ENCODE measurements at places on chromosomes 11 and 22.
A peak's percentile ranks its signal among the peaks of the same experiment; 100 is the strongest.

DNA sequence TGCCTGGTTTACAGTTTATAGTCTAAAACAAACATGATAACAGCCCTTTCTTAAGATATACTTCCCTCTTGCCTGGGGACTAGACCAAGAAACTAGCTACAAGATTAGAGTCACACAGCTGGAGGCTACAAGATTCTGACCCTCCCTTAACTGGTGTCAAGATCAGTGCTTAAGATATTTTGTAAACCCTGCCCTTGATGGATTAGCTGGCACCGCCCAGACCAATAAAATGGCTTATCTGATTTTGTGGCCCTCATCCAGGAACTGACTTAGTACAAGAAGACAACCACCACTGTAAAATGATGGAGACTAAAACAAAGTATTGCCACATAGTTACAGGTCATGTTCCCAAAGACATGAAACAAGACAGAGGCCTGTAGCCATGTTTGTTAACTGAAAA is 53.4 kb downstream of the FAM181B start:
- no peak for DNase-seq

GRCh38 chr11:128664317-128664716 is 29.6 kb upstream of the FLI1 start:
- no peak for DNase-seq

GRCh38 chr11:61028135-61028729 is 56.8 kb downstream of the CD6 start:
- no peak for DNase-seq

DNA sequence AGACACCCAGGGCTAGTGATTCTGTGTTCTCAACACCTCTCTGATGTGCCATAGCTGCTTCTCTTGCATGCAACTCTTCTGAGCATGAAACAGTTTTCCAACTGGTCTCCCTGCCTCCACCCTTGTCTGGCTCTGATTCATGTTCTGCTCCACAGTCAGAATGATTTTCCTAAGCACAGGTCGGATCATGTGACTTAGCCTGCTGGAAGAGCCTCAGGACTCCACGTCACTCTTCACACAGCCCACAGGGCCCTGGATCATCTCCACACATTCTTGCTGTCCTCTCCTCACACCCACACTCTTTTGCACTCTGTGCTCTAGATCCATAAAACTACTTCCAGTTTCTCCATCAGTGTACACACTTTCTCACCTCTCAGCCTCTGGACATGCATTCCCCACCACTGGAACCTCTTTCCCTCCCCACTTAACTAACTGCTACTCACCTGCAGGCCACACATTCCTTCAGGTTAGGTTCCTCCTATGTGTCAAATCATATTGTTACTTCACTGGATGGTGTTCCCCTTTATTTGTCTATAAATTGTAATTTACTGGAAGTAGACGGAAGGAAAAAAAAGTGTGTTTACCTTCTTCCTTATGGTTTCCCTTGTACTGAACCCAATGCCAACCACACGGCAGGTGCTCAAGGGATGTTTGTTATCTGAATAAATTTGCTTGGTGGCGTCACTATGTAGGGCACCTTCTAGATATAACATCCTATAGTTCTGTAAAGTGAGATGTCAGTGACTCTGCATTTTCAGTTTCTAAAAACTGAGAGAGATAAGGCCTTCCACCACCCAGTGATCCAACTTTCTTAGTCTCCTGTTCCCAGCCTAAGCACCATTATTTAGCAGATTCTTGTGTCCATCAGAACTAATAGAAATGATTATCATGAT is 133.7 kb downstream of the ETS1 start:
- no peak for DNase-seq

- no peak for DNase-seq
These were observed at the start of gene SERPING1 for GRCh38 chr11:57597461-57597915. SERPING1 (plus strand) TSS chr11:57597685; CDS start chr11:57598271, 586 bp downstream.

GRCh38 chr11:114070464-114071139 is 11.1 kb downstream of the ZBTB16 start:
- no peak for DNase-seq

GRCh38 chr22:32737811-32738497 is 63.6 kb upstream of the TIMP3 start:
- DNase-seq = no peak

- no peak for DNase-seq
These were observed 40.6 kb downstream of the MUC6 start for GRCh38 chr11:995752-996420.

- no peak for DNase-seq
These were observed 485.2 kb downstream of the LRRC4C start for GRCh38 chr11:40974186-40974795.

- peak; percentile 8 for DNase-seq
These were observed 152.0 kb downstream of the LRRC4C start for GRCh38 chr11:41307296-41308080.

GRCh38 chr11:12882670-12883069 is 126.4 kb upstream of the RASSF10 start:
- no peak for DNase-seq

GRCh38 chr22:21593406-21594232 is 26.1 kb downstream of the UBE2L3 start:
- no peak for DNase-seq

- DNase-seq = no peak
These were observed 99.6 kb downstream of the TIMP3 start for GRCh38 chr22:32900886-32901635.

DNA sequence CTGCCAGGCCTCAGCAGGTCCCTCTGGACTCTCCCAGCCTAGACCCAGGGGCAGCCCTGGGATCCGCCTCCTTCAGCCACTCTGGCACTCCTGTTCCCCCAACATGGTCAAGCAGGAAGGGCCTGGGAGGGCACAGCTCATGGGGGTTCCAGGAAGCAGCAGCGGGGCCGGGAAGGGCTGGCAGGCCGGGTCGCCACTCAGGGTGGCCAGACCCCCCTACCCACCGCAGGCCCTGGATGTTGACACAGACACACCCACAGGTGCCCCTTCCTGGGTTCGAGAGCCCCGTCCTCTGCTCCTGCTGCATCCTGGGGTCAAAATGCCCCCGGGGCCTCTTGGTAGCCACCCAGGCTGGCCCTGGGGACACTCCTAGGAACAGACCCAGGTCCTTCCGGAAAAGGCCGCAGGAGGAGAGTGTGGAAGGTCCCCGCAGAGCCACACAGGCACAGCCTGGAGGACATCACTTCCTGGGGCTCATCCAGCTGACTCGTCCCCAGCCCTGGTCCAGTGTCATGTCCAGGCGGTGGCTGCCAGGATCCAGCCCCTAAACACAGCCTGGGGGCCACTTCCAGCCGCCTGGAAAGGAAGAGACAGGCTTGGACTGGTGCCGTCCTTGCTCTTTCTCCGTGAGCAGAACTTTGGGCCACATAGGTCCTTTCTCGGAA is 6.8 kb upstream of the PIM3 start:
- no peak for DNase-seq

DNA sequence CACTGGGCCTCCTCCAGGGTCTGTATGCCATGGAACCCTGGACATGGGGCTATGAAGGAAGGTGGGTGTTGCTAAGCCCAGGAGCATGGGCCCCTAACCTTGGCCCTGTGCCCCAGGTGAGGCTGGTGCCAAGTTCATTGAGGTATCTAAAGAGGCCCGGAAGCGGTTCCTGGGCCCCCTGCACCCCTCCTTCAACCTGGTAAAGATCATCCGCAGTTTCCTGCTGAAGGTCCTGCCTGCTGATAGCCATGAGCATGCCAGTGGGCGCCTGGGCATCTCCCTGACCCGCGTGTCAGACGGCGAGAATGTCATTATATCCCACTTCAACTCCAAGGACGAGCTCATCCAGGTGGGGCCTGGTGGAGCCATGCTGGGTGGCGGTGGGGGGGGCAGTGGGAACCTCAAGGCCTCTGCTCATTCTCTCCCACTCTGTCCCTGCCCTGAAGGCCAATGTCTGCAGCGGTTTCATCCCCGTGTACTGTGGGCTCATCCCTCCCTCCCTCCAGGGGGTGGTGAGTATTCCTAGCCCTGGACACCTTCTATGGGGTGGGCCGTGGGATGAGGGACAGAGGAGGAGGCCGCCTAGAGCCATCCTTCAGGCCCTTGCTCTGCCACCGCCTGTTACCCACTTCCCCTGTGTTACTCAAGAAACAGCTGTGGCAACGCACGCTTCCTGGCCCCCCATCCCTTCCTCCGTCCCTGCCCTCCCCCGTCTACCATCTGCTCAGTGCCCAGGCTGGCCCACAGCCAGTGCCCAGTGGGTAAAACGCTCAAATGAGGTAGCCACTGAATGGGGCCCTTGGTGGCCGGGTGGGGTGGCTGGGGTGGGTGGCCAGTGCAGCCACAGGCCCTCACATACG is 3.0 kb downstream of the PNPLA2 start:
- DNase-seq = no peak

DNA sequence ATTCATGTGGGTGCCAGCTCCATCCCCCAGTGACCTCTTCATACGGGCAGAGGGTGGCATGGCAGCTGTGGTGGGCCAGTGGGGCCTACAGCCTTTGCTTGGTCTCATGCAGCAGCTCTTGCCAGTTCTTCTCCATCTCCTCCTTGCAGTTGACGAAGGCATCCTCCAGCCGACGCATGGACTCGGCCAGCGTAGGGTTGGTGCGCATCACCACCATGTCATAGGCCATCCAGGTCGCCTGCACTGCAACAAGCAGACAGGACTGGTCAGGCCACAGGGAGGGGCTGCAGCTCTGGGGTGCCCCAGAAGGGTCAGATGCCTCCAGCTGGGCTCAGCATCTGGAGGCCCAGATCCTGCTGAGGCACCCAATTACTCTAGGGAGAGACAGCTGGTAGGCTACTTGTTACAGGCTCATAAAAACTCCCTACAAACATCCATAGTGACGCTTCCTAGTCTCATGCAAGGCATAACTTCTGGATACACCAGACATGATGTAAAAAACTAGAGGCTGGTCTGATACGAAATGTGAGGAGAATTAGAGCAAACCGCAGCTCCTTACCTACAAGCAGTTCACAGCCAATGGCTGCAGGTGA is 5.6 kb downstream of the KLHDC7B start:
- DNase-seq = no peak

- no peak for DNase-seq
These were observed 80.1 kb upstream of the RTL6 start for GRCh38 chr22:44578110-44578457.

DNA sequence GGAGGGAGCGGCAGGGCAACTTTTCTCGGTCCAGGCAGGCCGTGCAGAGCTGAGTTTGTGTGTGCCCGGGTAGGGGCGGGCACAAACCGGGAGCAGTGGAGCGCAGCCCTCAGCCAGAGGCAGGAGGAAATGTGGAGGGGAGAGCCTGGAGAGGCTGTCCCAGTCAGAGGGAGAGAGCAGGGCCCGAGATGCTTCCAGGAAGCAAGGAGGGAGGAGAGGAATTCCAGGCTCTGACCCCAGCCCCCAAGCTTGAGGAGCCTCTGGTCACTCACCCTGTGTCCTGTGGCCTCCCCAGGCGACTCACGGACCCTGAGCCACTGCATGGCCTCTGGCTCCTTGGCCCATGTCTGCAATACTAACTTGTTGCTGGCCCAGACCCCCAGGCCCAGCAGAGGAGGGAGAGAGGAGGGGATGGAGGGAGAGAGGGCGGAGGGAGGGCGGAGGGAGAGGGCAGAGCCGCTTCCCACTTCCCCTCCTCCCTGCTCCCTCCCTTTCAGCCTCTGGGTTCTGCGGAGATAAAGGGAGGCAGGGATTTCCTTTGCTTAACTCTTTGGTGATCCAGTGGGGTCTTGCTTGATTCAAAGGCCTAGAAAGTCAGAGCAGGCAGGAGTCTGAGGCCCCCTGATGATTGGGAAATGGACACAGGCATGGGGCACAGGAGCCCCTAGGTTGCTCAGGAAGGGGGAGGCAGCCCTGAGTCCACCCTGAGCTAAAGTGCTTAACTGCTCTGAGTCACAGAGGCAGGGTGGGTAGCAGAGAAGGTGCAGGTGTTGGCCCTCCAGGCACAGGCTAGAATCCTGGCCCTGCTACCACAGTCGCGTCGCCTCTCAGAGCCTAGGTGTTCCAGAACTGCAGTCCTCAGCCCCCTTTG is at the start of gene C1QTNF6:
C1QTNF6 (minus strand) TSS at position 357 of the 871 bp plus-strand sequence; CDS start at position 323, 34 bp downstream.
- DNase-seq = no peak

- DNase-seq = no peak
These were observed 31.8 kb upstream of the GPR83 start for GRCh38 chr11:94433049-94433448.

DNA sequence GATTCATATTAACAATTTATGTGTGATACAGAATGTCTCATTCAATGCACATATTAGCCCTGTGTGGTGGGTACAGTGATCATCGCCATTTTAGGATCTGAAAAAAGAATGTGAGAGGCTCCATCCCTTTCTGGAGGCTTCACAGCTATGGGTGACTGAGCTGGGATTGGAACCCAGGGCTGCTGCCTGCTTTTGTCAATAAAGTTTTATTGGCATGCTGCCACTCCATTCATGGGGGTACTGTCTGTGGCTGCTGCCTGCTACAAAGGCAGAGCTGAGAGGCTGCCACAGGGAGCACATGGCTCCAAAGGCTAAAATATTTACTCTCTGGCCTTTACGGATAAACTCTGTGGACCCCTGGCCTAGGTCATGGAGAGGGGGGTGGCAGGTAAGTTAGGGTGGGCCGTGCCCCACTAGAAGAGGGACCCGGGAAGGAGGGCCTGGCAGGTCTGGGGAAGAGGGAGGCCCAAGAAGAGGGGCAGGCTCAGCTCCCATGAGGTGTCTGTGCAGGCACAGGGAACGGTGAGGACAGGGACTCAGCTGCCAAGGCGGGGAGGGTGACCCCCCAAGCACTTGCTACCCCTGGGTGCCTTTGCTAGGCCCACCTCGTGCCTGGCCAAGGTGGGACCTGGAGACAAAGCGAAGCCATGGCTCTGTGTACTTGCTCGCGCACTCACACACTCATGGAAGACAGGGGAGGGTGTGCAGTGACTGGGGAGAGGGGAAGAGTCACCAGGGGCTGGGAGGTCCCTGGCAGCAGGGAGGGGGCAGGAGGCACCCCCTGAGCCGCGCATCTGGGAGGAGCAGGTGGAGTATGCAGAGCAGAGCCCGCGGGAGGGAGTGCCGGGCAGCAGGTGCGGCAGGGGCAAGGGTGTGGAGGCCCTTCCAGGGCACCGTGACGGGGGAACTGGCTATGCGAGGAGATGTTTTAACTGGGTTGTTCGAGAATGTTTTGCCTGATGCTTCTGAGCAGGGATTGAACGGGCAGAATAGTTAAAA is 335.3 kb downstream of the CTTN start:
- no peak for DNase-seq

DNA sequence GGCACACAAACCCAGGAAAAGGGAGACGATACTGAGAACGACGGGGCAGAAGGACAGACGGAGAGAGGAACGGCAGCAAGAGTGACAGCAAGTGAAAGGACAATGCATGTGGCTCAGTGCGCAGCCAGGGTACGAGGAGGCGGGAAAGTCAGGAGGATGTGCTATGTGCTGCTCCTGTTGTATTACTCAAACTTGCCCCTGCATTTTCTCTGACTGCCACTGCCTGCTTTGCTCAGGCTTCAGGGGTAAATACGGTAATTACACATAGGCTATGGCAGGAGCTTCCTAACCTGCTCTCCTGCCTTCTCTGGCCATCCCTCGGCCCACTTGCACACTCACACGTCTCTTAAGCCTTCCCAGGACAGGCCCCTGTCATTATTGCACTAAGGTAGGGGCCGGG is 94.8 kb downstream of the FEZ1 start:
- DNase-seq = no peak

Measured in amygdala (tissue), 56 donors.